ENCODE measurements at places on chromosomes 11 and 22.

- no peak for DNase-seq
Measured at GRCh38 chr11:104443387-104443786, 279.4 kb upstream of the PDGFD start.

GRCh38 chr22:46469711-46470110 is 67.7 kb downstream of the CELSR1 start:
- DNase-seq, result no peak

DNA sequence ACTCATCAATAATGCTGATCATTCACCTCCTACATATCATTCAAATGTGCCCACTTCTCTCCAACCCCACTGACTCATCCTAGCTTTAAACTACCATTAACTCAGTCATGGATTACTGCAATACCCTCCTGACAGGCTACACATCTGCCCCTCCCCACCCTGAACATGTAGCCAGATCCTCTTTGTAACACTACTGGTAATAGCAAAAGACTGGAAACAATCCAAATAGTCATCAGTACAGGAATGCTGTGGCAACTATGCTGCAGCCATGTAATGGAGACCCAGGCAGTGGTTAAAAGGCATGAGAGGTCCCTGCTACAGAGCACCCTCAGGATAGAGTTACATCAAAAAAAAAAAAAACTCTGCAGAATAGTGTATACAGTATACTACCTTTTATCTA is 16.6 kb downstream of the SLC43A3 start:
- peak; percentile 61 for DNase-seq

DNA sequence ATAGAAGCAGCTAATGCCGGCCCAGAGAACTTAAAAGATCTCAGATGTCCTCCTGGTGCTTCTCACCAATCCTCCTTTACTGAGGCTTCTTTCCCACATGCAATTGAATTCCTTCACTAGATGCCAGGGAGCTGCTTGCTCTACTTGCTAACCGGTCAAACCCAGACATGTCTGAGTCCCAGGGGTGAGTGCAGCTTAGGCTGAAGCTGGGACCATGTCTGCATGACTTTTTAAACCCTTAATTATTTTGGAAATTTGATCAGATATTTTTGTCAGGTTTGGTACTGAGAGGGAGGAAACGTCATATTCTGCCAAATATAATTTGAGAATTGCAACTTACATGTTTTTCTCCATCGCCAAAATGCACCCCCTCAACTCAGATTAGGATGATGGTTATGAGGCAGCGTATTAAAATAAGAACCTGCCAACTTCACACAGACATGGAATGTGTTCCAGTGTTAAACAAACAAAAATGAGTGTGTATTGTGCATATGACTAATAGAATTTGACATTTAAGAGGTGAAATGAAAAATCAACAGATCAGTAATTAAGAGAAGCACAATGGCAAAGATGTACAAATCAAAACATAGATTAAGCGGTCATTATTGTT is 529.5 kb downstream of the ETS1 start:
- no peak for DNase-seq

DNA sequence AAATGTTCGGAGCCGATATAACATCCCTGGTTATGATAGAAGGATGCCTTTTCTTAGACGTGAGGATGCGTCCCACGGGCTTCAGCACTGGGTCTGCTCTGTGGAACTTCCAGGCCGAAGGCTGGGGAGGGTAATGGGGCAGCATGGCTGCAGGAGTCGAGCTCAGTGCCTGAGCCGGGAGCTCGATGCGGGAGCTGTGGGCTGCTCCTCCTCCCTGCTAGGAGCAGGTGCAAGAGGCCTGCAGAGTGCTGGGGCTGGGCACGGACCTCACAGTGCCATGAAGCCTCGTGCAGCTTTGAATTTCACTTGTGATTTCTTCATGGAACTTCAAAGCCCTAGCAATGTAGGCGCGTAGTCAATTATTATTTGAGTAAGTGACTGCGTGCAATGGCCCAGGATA is 6.0 kb downstream of the TUBA8 start:
- no peak for DNase-seq

DNA sequence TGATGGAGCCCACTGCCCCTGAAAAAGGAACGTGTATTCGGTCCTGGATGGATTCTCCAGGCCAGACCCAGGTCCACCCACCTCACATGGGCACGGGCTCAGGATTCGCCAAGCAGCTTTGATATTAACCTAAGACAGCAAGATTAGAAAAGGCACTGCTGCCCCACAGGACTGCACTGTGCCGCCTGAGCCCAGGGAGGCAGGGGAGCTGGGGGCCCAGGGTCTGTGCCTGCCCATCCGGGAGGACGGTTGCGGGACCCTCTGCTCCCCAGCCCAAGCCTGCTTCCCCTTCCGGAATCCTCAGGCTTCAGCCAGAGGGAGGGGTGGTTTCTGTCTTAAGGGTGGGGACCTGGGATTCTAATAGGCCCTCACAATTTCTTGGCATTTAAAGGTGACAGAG is 13.5 kb upstream of the VSIG10L2 start:
- no peak for DNase-seq

GRCh38 chr22:50209893-50210292 is 9.1 kb downstream of the SELENOO start:
- DNase-seq, result peak; percentile 55

- no peak for DNase-seq
Measured at GRCh38 chr11:121323046-121323607, 30.6 kb downstream of the SC5D start.

- no peak for DNase-seq
Measured at GRCh38 chr11:65576867-65577755, 1.3 kb downstream of the EHBP1L1 start.

GRCh38 chr22:26414347-26414746 is 14.7 kb upstream of the ASPHD2 start:
- no peak for DNase-seq

- DNase-seq, result peak; percentile 20
Measured at GRCh38 chr22:43625242-43625641, 186.9 kb downstream of the EFCAB6 start.

- no peak for DNase-seq
Measured at GRCh38 chr11:134386945-134387344, 25.1 kb downstream of the B3GAT1 start.

DNA sequence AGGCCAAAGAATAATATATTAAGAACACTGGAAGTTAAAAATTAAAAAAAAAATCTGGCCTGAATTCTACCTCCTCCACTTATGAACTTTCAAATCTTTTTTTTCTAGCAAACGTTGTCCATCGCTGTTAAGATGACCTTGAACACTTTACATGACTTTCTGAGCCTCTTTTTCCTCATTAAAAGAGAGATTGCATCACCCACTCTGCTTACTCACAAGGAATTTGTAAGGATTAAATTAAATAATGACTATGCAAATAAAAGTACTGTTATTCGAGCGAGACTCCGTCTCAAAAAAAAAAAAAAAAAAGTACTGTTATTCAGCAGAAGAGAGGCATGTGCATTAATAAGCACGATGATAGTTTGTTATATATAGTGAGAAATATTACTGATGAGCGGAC is 285.1 kb upstream of the CCDC90B start:
- no peak for DNase-seq

- no peak for DNase-seq
Measured at GRCh38 chr22:47278655-47279054, 516.2 kb downstream of the TBC1D22A start.

DNA sequence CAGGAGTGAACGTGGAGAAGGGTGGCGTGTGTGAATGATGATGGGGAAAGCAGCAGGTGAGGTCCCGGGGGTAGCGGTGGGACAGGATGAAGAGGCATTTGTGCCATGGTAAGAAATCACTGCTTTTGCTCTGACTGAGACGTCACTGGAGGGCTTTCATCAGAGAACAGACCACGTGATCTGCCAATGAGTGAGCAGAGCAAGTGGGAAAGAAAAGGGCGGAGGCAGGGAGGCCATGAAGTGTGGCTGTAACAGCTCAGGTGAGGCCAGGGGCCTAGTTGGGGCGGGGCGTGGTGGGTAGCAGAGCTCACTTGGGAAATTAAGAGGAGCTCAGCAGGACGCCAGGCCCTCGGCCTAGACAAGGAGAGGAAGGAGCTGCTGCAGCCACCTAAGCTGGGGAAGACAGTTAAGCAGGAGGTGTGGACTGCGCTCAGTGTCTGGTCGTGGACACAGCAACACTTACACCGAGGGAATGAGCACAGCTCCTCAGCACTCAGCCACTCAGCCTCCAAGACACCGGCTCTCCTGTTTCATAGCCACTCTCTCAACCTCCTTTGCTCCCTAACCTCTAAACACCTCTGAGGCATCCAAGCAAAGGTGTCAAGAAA is 14.1 kb upstream of the TMEM121B start:
- no peak for DNase-seq

DNA sequence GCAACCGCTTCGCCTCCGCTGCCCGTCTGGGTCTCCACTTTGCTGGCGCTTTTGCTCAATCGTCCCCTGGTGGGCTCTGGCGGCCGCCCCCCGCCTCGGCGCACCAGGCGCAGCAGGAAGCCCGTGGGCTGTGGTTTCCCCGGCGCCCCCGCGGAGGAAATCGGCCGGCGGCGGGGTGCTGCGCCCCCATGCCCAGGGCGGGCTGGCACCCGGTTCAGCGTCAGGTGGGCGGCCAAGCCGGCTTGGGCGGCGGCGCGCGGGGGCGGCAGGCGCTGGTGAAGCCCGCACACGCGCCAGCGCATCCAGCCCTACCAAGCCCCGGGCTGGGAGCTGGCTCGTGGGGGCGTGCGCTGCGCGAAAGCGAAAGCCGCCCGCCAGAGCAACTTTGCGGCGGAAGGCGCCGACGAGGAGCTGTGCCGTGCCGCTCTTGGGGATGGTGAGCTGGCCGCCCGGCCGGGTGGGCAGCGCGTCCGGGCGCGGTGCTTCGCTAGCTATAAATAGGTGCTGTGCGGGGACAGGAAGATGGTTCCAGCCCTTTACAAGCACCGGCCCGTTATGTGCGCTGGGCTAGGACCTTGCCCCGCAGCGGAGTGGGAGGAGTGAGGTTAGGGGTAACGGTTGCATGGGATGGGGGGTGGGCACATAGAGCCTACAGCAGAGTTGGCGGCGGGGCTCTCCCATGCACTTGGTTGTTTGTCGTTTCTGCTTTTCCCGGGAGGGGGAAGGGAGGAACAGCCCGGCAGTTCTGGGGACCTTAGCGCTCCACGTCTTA is 25.0 kb upstream of the SUSD2 start:
- DNase-seq, result peak; percentile 29

GRCh38 chr11:34027516-34028408 is 23.8 kb upstream of the CAPRIN1 start:
- no peak for DNase-seq

DNA sequence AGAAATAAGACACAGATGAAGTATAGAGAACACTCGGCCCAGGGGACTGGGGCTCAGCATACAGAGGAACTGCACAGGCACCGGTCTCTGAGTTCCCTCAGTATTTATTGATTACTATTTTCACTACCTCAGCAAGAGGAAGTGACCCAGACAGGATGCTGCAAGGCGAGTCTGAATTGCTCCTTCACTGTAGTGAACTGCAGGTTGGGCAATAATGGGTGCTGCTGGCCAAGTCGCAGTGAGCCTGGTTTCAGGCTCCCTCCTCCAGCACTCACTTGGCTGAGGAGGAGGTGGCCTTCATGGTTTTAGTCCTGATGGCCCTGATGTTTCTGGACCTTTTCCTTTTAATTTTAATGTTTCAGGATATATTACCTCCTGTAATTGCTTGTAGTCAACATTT is 10.4 kb downstream of the OR52K2 start:
- no peak for DNase-seq

GRCh38 chr22:44685384-44686056 is 16.5 kb upstream of the PRR5 start:
- peak; percentile 52 for DNase-seq

GRCh38 chr11:103183981-103184611 is 74.9 kb downstream of the DYNC2H1 start:
- no peak for DNase-seq

- DNase-seq, result no peak
Measured at GRCh38 chr11:16321148-16321547, 35.2 kb downstream of the SOX6 start.

GRCh38 chr11:64862987-64863390 is 15.4 kb downstream of the EHD1 start:
- no peak for DNase-seq

- no peak for DNase-seq
Measured at GRCh38 chr22:30348809-30349208, 7.9 kb downstream of the SF3A1 start.

DNA sequence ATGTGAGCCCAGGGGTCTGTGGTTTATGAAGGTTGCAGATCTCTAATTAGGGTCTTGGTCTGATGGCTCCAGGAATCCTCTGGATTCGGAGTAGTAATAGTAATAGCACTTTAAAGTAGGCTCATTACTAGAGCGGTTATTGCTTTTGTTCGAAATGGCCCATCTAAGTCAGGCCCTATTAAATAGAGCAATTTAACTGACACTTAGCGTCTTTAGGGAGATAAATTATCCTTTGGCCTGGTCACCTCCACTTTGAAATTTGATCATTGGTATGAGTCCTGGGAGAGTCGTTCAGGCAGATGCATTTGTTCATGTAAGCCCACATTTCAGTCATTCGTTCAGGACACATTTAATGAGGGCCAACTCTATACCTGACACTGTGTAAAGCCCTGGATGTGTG is 54.8 kb downstream of the LDLRAD3 start:
- DNase-seq, result no peak

DNA sequence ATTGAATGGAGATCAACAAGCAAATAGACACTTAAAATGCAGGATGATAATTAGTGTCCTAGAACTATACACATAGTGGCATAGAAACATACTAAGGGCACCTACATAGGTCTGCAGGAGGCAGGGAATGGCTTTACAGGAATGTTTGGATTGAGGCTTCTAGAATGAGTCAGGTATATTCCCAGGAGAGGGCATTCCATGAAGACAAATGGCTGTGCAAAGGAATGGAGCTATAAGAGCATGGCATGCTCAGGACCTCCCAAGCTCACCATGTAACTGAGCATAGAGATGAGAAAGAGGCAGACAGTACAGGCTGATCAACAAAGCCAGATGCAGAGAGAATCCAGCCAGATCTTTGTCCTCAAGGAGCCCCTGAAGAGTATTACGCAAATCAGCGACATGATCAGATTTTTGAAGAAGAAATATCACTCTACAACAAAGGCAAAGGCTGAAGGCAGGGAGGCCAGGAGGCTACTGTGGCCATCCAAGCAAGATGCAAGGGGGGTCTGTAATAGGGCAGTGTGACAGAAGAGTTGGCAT is 211.1 kb upstream of the MTNR1B start:
- DNase-seq, result no peak

DNA sequence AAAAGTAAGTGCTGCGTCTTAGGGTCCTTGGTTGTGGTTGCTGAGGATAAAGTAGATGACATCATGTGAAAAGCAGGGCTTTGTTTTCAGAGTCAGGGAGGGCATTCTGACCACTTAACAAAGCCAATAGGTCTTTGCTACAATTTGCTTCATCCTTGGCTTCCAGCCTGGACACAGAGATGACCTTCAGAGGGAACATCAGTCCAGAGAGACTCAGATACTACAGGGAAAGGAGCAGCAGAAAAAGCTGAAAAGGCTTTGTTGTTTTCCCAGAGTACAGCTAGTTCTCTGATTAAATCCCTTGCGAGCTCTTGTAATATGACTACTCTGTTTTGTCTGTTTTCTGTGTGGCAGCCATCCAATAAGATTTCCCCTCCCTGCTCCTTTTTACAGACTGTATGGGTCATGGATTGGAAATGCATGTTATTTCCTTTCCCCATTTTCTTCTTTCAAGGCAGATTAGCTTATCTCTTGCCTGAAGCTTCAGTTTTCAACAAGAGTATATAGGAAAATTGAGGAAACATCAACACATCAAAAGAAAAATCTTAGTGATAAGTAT is 31.9 kb downstream of the ATG13 start:
- peak; percentile 98 for DNase-seq

GRCh38 chr11:34643311-34643710 is 22.4 kb downstream of the EHF start:
- no peak for DNase-seq
